ENCODE measurements at places on chromosomes 6 and 20.
A peak's percentile ranks its signal among the peaks of the same experiment; 100 is the strongest.

DNA sequence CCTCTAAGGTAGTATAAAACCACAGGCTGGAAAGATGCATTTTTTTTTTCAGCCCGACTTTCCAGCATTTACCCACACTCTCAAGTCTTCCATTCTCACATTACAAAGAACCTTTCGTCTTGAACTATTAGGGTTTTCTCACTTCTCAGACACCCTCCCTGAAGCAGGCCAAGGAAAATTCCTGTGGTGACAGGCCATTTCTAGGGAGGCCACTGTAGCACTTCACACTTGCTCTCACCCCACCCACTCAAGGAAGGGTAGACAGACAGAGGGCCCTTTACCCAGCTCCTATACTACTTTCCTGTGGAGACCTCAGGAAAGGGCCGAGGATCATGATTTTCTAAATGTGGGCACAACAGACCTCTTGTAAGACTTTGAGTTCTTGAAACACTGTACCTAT lies 27.7 kb downstream of the KCNS1 start:
- DNase-seq = no peak

- DNase-seq = no peak
Observed at GRCh38 chr20:60049601-60050000, 91.4 kb downstream of the CDH26 start.

DNA sequence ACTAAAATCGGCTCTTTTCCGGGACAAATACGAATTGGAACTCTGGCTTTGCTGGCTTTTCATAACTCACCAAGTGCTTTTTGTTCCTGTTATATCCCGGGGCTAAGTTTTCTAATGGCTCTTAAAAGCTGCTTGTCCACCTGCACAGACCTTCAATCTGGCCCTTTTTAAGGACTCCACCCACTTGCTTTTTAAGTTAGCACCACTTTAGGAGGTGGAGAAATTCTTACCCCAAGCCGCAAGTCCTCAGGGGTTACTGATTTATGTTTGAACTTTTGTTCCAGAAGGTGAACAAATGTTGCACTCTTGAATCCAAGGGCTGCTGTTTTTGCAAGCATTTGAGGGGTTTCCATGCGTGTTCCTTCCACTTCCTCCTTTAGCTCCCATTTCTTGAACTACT lies 37.8 kb downstream of the FAM184A start:
- DNase-seq = no peak

- DNase-seq = no peak
Observed at GRCh38 chr6:170043150-170043819, 247.6 kb downstream of the DLL1 start.

- DNase-seq = peak; percentile 10
Observed at GRCh38 chr6:146289816-146290588, 253.6 kb upstream of the RAB32 start.

- DNase-seq = peak; percentile 43
Observed at GRCh38 chr6:54282186-54282585, 26.1 kb upstream of the TINAG start.

- DNase-seq = no peak
Observed at GRCh38 chr6:82143041-82143481, 104.5 kb downstream of the IBTK start.

- DNase-seq = no peak
Observed at GRCh38 chr6:64301307-64302236, 666.0 kb downstream of the PHF3 start.

- peak; percentile 48 for DNase-seq
Observed at GRCh38 chr6:37354526-37355384, 972 bp downstream of the RNF8 start.

- peak; percentile 3 for DNase-seq
Observed at GRCh38 chr6:77740380-77740779, 87.5 kb downstream of the MEI4 start.
